Uterus (tissue), 4 donors: ENCODE measurements at places on chromosomes 16 and 17. TPM values are rescaled to one million over a fixed set of nuclear protein-coding genes. Genes with fewer than 3 reads are reported as not detected.

GRCh38 chr17:57713140-57713539, 32.0 kb downstream of the CCDC182 start:
- no peak overlapping the region for H3K4me3 ChIP-seq
- H3K4me1 ChIP-seq, result no peaks in the 10 kb centered on the region

DNA sequence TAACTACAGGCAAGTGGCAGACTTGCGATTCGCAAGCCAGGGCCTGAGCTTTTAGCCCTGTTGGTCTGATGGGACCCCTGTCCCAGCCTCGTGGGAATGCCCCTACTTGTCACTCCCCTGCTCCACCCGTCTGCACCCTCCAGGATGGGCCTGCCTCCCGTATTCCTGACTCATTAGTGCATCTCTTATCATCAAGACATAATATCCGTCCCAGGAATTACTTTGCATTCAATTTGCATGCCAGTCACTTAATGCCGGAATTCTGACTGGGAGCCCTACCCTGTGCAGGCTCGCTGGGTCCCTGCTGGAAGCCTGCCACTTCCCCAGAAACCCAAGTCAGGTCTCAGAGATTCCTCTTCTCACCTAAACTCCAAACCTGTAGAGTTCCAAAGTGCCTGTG, 3.3 kb downstream of the PRSS53 start:
- H3K4me3 ChIP-seq, result no peak overlapping the region
- no peaks in the 10 kb centered on the region for H3K4me1 ChIP-seq
- H3K27ac ChIP-seq, result no peak overlapping the region
- no peak for DNase-seq
- no peaks in the 10 kb centered on the region for H3K27me3 ChIP-seq

DNA sequence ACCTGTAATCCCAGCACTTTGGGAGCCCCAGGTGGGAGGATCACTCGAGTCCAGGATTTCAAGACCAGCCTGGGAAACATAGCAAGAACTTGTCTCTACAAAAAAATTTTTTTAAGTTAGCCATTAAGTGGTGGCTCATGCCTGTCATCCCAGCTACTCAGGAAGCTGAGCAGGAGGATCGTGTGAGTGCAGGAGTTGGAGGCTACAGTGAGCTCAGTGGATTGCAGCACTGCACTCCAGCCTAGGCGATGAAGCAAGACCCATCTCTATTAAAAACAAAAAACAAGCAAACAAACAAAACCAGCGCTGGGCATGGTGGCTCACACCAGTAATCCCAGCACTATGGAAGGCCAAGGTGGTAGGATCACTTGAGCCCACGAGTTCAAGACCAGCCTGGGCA, 38.0 kb downstream of the HEATR3 start:
- no peak overlapping the region for H3K4me3 ChIP-seq
- no peaks in the 10 kb centered on the region for H3K4me1 ChIP-seq
- H3K27ac ChIP-seq, result no peak overlapping the region
- H3K27me3 ChIP-seq, result no peaks in the 10 kb centered on the region

GRCh38 chr17:2749784-2750181, 331 bp upstream of the CCDC92B start:
- peak; percentile 16 for DNase-seq
- no peak overlapping the region for H3K4me3 ChIP-seq
- H3K4me1 ChIP-seq, result no peaks in the 10 kb centered on the region

GRCh38 chr17:72122010-72122764, 1.4 kb downstream of the SOX9 start:
- peaks cover 30% of the 10 kb centered on the region for H3K4me1 ChIP-seq
- H3K4me3 ChIP-seq, result no peak overlapping the region
- H3K27ac ChIP-seq, result no peak overlapping the region
- DNase-seq, result no peak
- H3K27me3 ChIP-seq, result peaks cover 69% of the 10 kb centered on the region
- H3K36me3 ChIP-seq, result no peaks in the 10 kb centered on the region

DNA sequence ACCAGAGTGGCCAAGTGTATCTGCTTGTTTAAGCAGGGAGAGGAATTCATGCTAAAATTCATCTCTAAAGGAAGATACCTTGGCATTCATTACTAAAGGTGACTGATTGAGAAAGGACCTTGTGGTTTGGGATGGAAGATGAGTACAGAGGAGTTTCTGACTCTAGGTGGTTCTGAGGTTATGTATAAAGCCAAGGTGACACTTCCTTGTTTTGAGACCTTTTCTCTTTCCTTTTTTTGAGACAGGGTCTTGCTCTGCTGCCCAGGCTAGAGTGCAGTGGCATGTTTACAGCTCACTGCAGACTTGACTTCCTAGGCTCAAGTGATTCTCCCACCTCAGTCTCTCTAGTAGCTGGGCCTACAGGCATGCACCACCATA, 9.1 kb downstream of the ABHD15 start:
- no peaks in the 10 kb centered on the region for H3K4me1 ChIP-seq
- no peak overlapping the region for H3K27ac ChIP-seq
- H3K36me3 ChIP-seq, result no peaks in the 10 kb centered on the region
- no peak overlapping the region for H3K4me3 ChIP-seq
- DNase-seq, result no peak
- H3K27me3 ChIP-seq, result no peaks in the 10 kb centered on the region

- no peak for DNase-seq
- no peaks in the 10 kb centered on the region for H3K4me1 ChIP-seq
- no peaks in the 10 kb centered on the region for H3K36me3 ChIP-seq
- no peak overlapping the region for H3K27ac ChIP-seq
Observed at GRCh38 chr16:49349446-49350168, 24.0 kb upstream of the C16orf78 start.

DNA sequence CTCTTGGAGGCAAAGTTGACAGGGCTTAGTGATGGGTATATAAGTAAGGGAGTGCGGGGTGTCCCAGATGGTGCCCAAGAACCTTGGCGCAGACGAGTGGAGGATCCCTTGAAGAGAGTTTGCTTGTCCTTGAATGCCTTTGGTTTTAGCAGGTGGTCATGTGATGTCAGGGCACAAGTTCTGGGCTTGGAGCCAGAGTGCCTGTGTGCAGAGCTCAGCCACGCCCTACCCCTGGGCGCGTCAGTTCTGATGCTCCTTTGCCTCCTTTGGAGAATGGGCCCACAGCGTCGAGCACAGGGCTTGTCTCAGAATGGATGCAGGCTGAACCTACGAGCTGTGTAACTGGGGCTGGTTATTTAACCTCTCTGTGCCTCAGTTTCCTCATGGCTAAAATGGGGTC, 412.2 kb upstream of the EEF2KMT start:
- H3K27me3 ChIP-seq, result no peaks in the 10 kb centered on the region
- H3K36me3 ChIP-seq, result no peaks in the 10 kb centered on the region
- DNase-seq, result no peak
- no peak overlapping the region for H3K4me3 ChIP-seq
- no peak overlapping the region for H3K27ac ChIP-seq
- H3K4me1 ChIP-seq, result no peaks in the 10 kb centered on the region

GRCh38 chr16:4214215-4214621, 27.7 kb downstream of the SRL start:
- no peaks in the 10 kb centered on the region for H3K36me3 ChIP-seq
- H3K4me1 ChIP-seq, result no peaks in the 10 kb centered on the region
- H3K27ac ChIP-seq, result peak overlapping the region; percentile 80
- peak; percentile 51 for DNase-seq

HP gene
- 5.1 TPM for total RNA-seq

P2RX5 gene
- 0.70 TPM for total RNA-seq

METTL16 gene
- 60.2 TPM for total RNA-seq

DNA sequence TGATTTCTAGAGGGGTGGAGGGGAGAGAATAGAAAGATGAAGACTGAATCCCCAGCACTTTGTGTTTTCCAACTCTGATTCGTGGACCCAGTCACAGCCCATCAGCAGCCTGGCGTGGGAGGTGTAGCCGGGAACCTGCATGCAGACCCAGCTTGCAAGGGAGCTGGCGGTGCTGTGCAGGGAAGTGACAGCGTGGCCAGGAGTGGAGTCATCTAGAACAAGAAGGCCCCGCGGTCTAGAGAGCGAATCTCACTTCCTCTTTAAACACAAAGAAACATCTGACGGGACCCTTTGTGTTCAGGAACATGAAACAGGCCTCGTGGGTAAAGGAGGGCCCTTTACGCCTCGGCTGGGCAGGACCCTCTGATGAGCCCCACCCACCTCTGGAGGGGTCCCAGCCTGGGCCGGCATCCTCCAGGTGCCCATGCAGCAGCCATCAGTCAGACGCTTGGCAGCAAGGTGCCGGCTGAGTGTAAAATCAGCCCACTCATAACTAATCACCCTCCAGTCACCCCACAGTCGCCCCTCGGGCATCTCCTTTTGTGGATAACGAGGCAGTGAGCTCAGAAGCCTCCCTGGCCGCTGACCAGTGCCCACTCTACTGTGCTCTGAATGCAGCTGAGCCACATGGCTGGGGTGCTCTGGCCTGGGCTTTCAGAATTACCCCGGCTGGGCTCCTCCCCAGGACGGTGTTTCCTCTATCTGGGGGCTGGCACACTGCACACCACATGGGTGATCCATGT, 4.4 kb downstream of the SNAI3 start:
- DNase-seq, result no peak
- no peak overlapping the region for H3K27ac ChIP-seq
- no peaks in the 10 kb centered on the region for H3K36me3 ChIP-seq
- no peaks in the 10 kb centered on the region for H3K4me1 ChIP-seq
- peaks cover 15% of the 10 kb centered on the region for H3K27me3 ChIP-seq
- no peak overlapping the region for H3K4me3 ChIP-seq

BFAR gene
- total RNA-seq, result 62.2 TPM

- H3K27ac ChIP-seq, result peak overlapping the region; percentile 83
- no peak overlapping the region for H3K4me3 ChIP-seq
- no peaks in the 10 kb centered on the region for H3K27me3 ChIP-seq
- no peaks in the 10 kb centered on the region for H3K36me3 ChIP-seq
- DNase-seq, result no peak
- H3K4me1 ChIP-seq, result no peaks in the 10 kb centered on the region
Observed at GRCh38 chr17:40909755-40910154, 24.7 kb upstream of the KRT20 start.

PLLP gene
- total RNA-seq, result 6.2 TPM

- H3K27ac ChIP-seq, result peak overlapping the region; percentile 70
- no peak for DNase-seq
- H3K4me1 ChIP-seq, result peaks cover 13% of the 10 kb centered on the region
- no peaks in the 10 kb centered on the region for H3K27me3 ChIP-seq
Observed at GRCh38 chr17:40462343-40463121, 19.3 kb downstream of the IGFBP4 start.

GRCh38 chr17:49063652-49064051, 66.5 kb downstream of the IGF2BP1 start:
- no peaks in the 10 kb centered on the region for H3K27me3 ChIP-seq
- DNase-seq, result no peak
- H3K27ac ChIP-seq, result no peak overlapping the region
- no peaks in the 10 kb centered on the region for H3K36me3 ChIP-seq
- H3K4me3 ChIP-seq, result no peak overlapping the region

- H3K4me3 ChIP-seq, result no peak overlapping the region
- no peaks in the 10 kb centered on the region for H3K27me3 ChIP-seq
Observed at GRCh38 chr16:53147500-53148065, 92.8 kb downstream of the CHD9 start.
